ENCODE measurements at places on chromosomes 6 and 20.

DNA sequence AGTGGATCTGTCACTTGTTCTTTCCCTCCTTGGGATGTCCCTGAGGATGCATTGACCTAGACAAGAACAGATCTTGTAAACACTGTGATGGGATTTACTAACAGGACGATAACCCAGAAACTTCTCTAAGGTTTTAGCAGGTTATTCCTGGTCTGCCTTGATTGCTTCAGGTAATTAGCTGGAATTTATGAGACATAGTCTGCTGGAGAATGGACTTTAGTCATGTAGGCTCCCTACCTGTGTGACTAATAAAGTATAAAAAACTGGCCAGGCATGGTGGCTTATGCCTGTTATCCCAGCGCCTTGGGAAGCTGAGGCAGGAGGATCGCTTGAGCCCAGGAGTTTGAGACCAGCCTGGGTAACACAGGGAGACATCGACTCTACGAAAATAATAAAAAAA is 96.1 kb downstream of the PAK5 start:
- no peak for DNase-seq

GRCh38 chr6:170091639-170092579 is 199.0 kb downstream of the DLL1 start:
- DNase-seq, result no peak

- no peak for DNase-seq
Measured at GRCh38 chr20:2794866-2795447, 5.5 kb downstream of the CPXM1 start.

- DNase-seq, result no peak
Measured at GRCh38 chr6:103783329-103783728, 1076.4 kb downstream of the HACE1 start.

DNA sequence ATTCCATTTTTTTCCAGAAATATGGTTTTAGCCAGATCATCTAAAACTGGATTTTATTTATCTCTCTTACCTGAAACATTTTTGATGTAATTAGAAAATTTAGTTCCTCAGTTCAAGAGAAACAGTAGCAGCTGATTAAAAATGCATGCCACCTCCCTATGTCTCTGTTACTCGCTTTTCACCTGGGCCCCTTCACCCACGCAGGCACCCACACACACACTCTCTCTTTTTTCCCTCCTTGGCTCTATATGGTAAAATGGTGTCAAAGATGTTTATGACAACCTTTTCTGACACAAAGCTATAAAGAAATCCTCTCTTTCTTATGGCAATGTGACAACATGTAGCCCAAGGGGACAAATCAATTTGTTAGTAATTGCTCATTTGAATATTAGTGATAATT is 5.8 kb upstream of the SGK1 start:
- no peak for DNase-seq

GRCh38 chr6:168967281-168967925 is 286.2 kb downstream of the THBS2 start:
- no peak for DNase-seq

- no peak for DNase-seq
Measured at GRCh38 chr6:113960795-113961194, 10.2 kb downstream of the HDAC2 start.

GRCh38 chr6:6736791-6737654 is 148.5 kb downstream of the LY86 start:
- peak; percentile 93 for DNase-seq

- no peak for DNase-seq
Measured at GRCh38 chr6:143734641-143735063, 56.9 kb downstream of the PHACTR2 start.

GRCh38 chr6:35487658-35488516 is 9.0 kb downstream of the TEAD3 start:
- peak; percentile 76 for DNase-seq

GRCh38 chr20:58143531-58143930 is 84.9 kb downstream of the ANKRD60 start:
- DNase-seq, result peak; percentile 42

DNA sequence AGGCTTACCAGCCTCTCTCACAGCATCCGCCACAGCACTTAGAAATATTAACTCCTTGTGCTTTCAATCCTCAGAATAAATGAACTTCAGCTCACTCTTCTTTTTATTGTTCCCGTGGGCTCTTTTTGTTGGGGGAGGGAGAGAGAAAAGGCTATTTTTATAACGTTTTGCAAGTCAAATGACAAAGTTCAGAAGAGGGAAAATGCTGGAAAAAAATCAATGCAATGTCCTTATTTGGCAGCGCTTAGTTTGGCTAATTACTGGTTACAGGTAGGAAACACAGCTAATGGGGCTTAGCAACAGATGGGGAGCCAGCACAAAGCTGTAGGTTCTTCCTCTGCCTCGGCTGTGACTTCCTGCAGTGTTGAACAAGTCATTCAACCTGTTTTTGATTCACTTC is 1067.0 kb upstream of the MAP3K7 start:
- no peak for DNase-seq

DNA sequence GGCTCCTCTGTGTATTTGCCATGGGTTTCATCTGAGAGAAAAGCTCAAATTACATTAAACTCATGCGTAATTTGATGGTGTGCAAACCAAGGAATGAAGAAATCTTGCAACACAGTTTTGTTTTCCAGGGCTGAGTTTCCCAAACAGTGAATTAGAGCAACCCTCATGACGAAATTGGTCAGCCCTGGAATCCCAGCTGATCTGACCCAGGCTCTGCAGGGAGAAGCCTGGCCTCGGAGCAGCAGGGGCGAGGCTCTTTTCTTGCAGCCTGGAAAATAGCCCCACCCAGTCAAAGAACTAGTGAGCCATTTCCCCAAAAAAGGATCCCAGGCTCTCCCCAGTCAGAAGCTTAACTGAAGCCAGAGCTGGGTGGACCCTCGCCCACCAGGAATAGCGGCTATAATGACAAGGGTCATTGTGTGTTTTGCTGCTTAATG is 107.3 kb upstream of the SNX9 start:
- DNase-seq, result no peak

DNA sequence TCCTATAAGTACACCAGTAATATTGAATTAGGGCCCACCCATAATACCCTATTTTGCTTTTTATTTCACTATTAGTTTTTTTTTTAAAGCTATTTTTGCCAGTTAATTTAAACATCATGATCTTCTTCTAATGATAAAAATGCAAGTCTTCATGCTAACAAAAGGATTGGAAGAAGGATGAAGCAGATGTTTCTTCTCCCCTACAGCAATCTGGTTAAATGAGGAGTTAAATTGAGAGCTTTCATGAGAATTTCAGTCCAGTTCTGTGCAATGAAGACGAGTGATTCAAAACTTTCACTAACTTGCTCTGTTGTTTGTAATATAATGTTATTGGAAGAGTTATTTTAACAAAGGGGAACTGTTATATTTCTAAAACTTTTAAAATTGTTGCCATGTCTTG is 3.4 kb downstream of the HMGN4 start:
- DNase-seq, result no peak

DNA sequence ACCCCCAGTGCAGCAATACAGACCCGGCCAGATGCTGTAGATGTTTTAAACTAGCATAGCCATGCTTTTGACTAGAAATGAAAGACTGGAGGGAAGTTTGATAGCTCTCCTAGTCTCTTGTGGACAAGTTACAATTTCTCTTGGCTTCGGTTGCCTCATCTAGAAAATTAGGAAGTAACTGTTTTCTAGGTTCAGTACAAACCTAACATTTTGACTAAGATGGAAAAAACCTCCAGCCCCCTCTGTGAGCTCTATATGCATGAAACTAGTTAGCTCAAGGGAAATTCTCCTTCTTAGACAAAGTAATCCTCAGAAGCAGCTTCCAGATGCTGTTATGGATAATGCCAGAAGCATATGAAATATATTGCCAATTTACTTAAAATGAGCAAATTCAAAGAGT is 86.6 kb downstream of the RNF144B start:
- DNase-seq, result no peak

GRCh38 chr20:4563534-4563933 is 158.2 kb upstream of the PRND start:
- peak; percentile 81 for DNase-seq

DNA sequence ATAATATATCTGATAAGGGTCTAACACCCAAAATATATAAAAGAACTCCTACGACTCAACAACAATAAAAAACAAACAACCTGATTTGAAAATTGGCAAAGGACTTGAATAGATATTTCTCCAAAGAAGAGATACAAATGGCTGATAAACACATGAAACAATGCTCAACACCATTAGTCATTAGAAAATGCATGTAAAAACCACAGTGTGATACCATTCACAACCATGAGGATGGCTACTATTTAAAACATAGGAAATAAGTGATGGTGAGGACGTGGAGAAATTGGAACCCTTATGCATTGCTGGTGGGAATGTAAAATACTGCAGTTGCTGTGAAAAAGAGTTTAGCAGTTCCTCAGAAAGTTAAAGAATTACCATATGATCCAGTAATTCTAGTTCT is 41.4 kb downstream of the PTGIS start:
- no peak for DNase-seq
